ENCODE measurements at places on chromosomes 12 and 14.

DNA sequence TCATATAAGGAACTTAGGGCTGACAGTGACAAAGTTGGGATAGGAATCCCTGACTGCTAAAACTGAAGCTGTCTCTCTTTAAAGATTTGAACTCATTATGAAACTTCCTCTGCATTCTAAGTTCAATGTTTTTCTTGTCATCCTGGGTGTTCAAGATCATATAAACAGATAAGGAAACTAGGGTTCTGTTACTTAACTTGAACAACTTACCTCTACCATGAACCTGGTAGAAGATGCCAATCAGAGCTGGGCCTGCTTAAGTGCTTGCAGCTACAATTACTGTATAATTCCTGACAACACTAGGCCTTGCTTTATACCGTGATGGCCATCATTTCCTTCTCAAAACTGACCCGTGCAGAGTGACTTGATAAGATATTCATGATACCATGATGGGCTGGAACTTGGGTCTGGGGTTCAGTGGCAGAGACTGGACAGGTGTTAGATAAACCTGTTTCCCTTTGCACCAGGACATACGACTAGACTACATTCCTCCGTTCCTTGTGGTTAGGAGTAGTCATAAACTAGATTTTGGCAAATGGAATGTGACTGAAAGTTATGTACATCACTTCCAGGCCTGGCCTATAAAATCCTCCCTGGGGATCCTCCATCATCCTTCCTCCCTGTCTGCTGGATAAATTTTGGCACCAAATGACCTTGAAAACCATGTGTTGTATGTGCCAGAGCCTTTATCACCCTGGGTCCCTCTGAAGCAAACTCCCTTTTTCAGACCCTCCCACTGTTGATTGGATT, 172.2 kb upstream of the PRICKLE1 start:
- DNase-seq = no peak

GRCh38 chr12:131761638-131762037, 50.7 kb downstream of the SFSWAP start:
- no peak for DNase-seq

- no peak for DNase-seq
Measured at GRCh38 chr12:112168561-112168971, 43.2 kb downstream of the TRAFD1 start.

- no peak for DNase-seq
Measured at GRCh38 chr14:36099619-36100018, 76.9 kb downstream of the PTCSC3 start.

DNA sequence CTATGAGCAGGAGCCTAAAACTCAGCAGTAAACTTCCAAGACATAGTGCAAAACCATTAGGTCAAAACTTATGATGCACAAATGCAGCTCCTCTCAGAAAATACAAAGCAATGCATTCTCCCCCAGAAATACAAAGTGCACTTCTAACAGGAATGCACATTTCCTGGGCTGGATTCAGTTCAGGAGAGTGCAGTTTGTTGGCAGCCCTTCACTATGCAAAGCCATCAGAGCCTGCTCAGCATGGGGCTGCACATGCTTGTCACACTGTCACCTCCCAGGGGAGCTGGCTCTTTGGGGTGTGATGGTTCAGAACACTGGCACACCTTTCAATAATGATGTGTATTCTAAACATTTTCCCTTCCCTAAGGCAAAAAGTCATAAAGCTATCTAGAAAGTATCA, 110.4 kb downstream of the KCNK10 start:
- DNase-seq = no peak

- no peak for DNase-seq
Measured at GRCh38 chr14:30551460-30551859, 7.5 kb upstream of the G2E3 start.

GRCh38 chr12:94488463-94488862, 28.8 kb upstream of the CEP83 start:
- no peak for DNase-seq

DNA sequence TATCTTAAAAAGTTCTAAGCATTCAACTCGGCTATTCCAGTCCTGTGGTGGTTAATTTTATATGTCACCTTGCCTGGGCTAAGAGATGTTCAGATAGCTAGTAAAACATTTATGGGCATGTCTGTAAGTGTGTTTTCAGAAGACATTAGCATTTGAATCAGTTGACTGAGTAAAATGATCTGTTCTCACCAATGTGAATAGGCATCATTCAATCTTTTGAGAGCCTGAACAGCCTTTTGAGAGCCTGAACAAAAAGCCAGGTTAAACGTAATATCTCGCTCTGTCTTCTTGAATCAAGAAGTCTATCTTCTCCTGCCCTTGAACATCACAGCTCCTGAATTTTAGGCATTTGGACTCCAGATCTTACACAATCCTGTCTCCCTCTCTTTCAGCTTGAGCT, 1266.1 kb downstream of the LRFN5 start:
- DNase-seq = no peak

GRCh38 chr14:69921052-69921451, 41.8 kb downstream of the SMOC1 start:
- DNase-seq = no peak

DNA sequence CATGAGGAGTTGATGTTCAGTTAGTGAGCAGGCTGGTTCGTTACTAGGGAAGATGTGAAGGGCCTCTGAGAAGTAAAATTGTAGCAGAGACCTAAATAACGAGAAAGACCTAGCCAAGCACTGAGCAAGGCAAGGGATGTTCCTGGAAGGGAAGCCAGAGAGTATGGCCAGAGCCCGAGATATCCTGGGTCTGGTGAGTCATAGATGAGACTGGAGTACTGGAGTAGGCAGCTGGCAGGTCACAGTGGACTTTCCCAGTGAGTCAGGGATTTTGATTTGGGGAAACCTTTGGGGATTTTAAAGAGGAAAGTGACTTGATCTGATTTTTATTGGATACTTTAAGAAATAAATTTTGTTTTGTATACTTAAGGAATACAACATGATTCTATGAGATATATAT, 369.0 kb downstream of the DIO2 start:
- no peak for DNase-seq

DNA sequence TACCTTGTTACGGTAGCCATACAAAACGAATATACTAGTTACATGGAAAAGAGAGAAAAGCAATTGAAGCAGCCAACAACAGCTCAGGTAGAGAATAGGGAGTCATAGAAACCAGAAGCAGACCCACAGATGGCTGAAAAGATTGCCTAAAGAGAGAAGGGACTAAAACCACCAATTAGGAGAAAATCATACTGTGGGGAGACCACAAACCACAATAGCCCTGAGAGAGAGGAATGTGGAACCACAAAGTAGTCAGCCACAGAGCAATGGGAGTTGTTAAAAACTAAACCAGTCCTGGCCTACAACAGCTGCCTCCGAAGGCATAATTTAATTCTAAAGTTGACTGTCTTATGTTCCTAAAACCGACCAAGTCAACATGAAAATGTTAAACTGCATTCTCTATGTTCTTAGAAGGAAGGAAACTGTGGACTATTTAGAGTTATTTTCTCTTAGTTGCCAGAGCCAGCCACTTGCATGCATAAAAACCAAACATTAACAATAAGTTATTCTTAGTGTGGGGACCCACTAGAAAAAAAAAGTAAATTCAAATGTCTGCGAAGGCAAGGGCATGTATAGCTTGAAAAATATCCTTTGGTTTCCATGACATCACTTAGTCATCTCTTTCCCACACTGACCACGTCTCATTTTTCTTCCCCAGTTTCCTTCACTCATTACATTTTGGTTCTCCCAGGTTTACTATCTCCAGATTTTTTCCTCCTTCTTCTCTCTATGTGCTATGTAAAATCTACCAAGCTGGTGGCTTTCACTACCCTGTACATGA, 398.1 kb downstream of the NOVA1 start:
- DNase-seq = no peak

- DNase-seq = no peak
Measured at GRCh38 chr12:13387101-13387500, 190.6 kb downstream of the EMP1 start.

DNA sequence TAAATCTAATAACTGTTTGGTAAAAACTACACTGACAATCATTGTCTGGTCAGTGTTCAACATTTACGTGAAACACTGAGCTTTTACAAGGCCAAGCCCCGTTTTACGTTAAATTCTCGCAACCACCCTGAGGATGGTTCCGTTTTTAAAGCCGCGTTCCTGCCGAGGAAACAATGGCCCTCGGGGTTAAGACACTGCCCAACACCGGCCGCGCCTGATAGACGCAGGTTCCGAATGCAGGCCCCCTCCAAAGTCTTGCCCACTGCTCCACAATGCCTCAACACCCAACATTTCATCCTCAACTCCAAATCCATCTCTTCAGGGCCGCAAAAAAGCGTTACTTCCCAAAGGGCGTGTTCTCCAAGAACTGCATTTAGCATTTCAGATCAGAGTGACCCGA, 953 bp upstream of the SNRPF start:
- DNase-seq = no peak

- no peak for DNase-seq
Measured at GRCh38 chr12:9051158-9051550, 61.8 kb downstream of the KLRG1 start.

- DNase-seq = no peak
Measured at GRCh38 chr12:33562401-33562800, 122.8 kb upstream of the SYT10 start.

DNA sequence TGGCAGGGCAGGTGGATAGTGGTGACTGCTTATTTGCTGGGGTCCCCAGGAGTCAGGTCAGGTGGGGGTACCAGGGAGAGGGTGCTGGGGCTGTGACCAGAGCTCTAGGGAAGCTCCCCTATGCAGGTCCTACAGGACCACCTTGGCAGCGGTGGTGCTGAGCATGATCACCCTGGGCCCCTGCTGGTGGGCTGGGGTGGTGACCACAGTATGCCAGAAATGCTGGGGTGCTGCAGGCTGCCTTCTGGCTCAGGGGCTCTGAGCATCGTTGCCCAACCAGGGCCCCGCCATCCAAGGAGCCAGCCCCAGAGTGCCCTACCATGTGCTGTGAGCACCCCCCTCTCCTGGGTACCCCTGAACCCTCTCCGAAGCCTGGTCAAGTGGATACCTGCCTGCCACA, 17.5 kb upstream of the NUDT14 start:
- DNase-seq = no peak

DNA sequence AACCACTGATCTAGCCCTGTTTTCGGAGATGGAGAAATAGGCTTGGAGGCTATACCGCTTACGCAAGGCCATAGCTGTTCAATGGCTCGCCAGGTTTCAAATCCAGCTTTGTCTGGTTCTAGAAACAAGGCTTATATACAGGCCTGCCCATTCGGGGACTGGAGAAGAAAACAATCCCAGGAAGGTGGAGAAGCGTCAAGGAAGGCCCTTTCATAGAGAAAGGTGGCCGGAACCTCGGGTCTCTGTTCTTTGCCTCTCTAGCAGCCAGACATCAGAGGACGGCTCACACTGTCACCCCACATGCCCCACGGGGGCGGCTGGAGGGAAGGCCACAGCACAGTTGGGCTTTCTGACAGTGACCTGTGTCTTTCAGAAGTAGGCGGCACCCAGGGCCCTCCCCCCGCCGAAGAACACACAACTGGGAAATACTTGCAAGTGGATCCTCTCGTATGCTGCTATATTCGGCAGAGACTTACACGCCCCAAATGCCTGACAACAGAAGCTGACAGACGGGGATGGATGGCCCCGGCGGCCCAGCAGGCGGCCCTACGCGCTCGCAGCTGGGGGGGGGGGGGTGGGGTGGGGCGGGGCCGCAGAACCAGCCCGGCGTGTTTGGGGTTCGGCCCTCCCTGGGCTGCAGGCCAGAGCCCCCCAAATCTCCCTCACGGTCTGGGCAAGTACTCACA, 4.5 kb upstream of the SETD1B start:
- no peak for DNase-seq

- no peak for DNase-seq
Measured at GRCh38 chr12:80129895-80130530, 30.7 kb downstream of the OTOGL start.

- DNase-seq = no peak
Measured at GRCh38 chr14:23185063-23185462, 1.6 kb upstream of the SLC7A8 start.

DNA sequence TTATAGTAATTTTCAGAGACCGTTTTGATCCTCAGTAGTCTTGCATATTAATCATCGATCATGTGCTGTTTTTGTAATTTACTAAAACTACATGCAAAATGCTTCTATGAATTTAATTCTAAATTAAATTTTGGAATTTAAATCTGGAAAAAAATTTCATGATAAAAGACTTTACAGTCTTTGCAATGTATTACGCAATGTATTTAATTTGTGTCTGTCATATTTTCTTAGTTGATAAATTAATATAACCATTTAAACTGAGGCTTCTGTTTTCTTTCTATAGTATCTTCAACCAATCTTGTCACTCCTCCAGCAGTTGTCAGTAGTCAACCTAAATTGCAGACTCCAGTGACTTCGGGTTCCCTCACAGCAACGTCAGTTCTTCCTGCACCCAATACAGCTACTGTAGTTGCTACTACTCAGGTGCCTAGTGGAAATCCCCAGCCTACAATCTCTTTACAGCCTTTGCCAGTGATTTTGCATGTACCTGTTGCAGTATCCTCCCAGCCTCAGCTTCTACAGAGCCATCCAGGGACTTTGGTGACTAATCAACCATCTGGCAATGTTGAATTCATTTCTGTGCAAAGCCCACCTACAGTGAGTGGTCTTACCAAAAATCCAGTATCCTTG, 94.8 kb downstream of the ATF7IP start:
- no peak for DNase-seq
